Cerebellar nuclear complex (tissue), 1 donor: ENCODE measurements at places on chromosomes 4 and X.

GRCh38 chrX:49269767-49270248, at the start of gene PPP1R3F:
Gene PPP1R3F (plus strand): TSS chrX:49269793. CDS start chrX:49269870, 77 bp downstream.
- DNase-seq: no peak

DNA sequence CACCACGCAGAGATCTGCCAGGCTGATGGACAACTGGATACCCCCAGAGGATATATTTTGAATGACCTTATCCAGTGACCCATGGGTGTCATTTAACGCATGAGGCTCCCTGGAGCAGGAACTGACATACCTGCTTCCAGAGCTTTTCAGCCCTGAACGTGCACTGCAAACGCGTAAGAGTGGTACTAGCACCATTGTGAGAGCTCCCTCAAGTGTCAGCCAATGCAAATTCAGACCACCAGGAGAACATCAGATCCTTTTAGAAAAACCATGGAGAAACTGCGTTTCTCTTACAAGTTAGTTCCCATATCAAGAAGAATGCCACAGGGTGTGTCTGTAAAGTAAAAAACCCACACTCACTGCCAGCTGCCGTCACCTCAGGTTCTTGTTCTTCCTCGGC, 7.3 kb downstream of the TREX2 start:
- DNase-seq: no peak

DNA sequence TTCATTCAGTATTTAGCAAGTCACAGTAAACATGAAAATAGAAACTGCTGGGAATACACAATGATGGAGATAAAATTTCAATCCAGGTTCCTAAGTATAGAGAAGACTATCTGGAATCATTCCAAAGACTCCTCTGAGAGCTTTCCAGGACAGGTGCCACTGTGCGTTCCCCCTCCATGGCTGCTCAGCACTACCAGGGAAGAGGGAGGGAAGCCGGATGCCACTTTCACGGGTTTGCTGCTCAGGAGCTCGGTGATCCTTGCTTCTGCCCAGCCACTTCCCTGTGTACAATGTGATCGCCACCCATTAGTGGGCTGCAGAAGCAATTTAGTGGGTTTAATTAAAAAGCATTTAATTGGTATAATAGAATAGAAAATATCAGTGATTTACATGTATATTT, 94.5 kb downstream of the FNIP2 start:
- no peak for DNase-seq

- no peak for DNase-seq
Observed at GRCh38 chr4:13483768-13484121, 395 bp downstream of the RAB28 start.

DNA sequence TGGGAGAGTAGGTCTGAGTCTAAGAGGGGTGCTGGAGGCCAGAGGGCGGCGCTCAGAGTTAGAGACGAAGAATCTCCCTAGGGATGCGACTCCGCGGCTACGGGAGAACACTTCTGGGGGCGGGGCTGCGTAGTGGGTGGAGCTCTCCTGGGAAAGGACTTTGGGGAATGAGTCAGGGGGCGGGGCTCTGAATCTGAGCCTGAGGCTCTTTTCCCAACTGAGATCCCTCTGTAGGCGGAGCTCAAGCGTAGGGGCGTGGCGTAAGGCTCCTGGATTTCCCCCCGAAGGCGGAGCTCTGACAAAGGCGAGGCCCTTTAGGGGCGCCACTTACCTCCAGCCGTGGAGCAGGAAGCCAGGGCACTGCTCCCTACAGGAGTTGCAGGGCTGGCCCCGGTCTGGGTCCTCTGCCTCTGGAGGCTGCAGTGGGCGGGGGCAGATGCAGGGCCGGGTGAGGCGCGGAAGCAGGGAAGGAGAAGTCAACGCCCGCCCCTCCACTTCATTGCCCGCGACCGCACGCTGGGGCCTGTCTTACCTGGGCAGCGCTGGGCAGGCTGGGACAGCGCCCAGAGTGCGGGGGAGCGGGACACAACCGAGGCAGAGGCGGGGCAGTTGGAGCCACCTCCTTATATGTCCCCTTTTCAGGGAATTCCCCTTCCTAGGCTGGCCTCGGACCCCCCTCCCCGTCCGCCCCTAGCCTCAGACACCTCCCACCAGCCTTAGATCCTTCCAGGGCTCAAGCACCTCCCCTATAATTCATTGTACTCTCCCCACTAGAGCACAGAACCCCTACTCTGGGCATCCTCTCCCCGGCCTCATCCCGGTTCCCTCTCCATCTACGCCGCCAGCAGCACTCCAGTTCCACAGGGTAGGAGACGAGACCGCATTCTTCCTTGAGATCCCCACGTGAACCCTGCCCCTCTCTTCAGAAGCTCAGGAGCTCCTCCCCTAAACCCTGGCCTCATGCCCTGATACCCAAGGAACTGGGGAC, 1.6 kb downstream of the PRICKLE3 start:
- no peak for DNase-seq

GRCh38 chrX:67545893-67546495, 2.2 kb downstream of the AR start:
- no peak for DNase-seq

DNA sequence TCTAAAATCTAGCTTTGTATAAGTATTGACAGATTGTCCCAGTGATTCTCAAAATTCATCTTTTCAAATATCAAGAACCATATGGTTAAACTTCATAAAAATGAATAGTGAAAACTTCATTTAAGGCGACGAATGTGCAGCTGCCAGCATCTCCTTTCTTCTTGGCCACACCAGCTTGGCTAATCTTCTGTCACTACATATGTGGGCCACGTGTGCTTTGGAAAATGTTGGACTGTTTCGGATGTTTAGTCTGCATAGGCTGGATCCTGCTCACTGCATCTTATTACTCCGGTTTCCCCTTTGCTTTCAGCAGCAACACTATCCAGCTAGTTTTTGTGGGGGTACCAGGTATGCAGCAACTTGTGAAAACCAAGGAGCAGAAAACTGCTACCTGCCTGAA, 221.9 kb downstream of the BMPR1B start:
- DNase-seq: no peak

GRCh38 chrX:40087425-40088298, 10.1 kb downstream of the BCOR start:
- DNase-seq: no peak
